ENCODE measurements at places on chromosomes 6 and 20.

GRCh38 chr6:148790817-148791216 lies 44.0 kb downstream of the UST start:
- no peak for DNase-seq

DNA sequence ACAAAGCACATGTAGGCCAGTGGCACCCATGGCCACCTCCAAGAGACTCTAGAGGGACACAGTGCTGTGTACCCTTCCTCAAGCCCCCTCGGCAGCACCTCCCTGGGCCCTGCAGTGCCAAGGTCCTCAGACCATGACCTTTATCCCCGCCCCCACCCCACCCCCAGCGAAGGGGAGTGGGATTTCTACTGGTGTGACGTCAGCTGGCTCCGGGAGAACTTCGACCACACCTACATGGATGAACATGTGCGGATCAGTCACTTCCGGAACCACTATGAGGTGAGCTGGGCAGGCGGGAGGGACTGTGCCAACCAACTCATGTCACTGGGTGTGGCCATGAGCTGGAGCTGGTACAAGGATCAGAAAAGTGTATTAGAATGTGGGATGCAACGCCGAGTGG lies 38.0 kb downstream of the TTLL9 start:
- no peak for DNase-seq

- no peak for DNase-seq
Observed at GRCh38 chr6:74939721-74940620, 265.9 kb downstream of the COL12A1 start.

GRCh38 chr20:50663095-50663821 lies 28.1 kb downstream of the RIPOR3 start:
- DNase-seq, result no peak

GRCh38 chr6:13710552-13711323 lies 897 bp downstream of the RANBP9 start:
- DNase-seq, result peak; percentile 37

GRCh38 chr20:24108581-24108980 lies 120.0 kb upstream of the GGTLC1 start:
- no peak for DNase-seq

DNA sequence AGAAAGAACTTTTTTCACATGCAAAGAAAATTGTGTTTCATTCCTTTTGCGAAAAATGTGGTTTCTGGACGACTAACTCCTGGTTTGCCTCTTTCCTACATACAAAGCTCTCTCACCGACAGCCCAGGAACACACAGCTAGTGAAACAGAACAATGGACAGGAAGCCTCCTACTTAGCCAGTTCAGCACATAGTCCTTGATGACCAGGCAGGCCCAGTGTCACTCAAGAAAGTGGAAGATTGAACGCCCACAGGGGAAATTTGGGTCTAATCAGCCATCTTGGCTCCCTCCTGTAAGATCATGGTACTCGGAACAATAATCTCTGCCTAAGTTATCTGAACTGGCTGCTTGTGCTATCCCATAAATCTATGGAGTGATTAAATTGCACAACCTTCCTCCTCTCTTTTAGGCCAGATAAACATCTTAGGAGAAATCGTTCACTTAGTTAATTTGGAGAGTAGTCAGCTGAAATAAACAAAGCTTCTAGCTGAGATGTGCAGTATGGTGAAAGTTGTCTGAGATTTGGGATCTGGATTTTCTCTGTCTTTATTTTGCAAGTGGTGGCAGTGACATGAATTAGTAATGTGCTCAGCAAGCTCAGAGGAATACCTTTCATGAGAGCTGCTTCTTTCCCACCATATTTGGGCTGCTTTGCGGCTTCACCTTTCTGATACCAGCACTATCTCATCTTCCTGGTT lies 147.0 kb downstream of the MTFR2 start:
- DNase-seq, result no peak

GRCh38 chr6:136635615-136636014 lies 85.4 kb upstream of the MAP7 start:
- DNase-seq, result no peak

All from CD4-positive, alpha-beta T cell treated with Interleukin-17A for 1 hour (primary cell).